ENCODE measurements at places on chromosomes 1 and 21.

- no peak for DNase-seq
Measured at GRCh38 chr1:87170157-87170556, 158.5 kb upstream of the LMO4 start.

DNA sequence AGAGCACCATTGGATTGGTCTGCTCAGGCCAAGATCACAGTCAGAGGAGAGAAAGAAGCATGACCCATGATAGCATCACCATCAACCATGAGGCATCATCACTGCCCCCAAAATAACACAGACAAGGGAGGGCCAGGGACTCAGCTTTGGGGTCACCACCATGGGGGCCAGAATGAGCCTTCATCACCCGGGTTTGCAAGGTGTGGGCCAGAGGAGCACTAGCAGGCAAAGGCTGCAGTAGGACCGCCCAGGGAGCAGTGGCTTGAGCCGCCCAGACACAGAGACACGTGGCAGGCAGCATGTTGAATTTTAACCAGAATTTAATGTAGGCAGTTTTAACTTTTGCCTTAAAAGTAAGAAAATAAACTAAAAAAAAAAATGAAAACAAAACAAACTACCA is 53.7 kb upstream of the TMPRSS2 start:
- DNase-seq, result no peak

GRCh38 chr1:1298861-1299685 is 8.7 kb downstream of the ACAP3 start:
- DNase-seq, result peak; percentile 60

DNA sequence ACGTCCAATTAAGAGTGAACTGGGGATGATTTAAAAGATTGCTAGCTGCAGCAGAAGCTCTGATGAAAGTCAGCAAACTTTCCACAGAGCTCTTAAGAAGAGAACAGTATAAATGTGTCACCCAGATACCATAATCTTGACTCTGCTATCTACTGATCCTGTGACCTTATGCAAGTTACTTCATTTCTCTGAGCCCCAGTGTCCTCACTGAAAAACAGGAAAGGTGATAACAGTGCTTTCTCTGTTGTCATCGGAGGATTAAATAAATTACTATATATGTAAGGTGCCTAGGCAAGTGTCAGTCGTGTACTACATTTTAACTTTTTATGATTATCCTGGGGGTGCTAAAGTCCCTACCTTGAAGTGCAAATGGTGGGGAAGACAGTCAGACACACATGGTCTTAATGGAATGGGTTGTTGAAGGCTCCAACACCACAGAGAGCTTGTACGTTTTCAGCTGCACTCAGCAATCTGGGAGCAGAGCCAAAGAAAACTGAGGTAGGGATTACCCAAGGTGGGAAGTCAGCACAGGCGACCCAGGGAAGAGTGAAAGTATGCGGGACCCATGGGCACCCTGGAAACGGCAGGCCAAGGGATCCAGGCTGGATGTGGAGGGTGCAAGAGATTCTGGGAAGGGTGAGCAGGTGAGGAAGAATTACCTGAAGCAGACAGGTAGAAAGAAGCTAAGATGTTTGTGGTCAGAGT is 82.8 kb downstream of the DTL start:
- DNase-seq, result no peak

DNA sequence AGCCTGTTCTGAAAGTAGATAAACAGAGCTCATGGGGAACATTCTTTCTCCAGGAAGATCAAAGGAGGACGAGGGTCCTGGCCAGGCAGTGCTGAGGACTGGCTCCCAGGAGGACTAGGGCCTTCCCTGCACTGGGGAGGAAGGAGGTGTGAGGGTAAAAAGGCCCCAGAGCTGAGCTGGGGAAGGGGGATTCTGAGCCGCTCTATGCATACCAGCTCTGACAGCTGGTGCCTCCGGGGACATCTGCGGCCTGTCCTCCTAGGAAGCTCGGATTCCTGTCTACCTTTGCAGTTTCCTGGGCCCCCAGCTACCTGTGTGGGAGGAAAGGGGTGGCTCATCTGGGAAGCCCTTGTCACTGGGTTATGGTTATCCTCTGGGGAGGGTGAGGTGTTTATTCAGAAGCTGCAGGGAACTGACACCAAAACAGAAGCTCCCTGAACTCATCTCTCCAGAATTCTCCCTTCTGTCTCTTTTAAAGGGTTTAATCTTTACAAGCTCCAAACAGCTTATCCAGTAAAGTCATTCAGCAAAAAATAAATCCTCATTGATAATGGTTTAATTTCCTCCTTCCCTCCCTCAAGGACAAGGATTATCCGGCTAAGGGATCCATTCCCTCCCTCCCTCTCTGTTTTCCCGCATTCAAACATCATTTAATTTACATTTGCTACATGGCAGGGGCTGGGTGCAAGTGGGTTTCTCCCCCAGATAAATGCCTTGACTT is 31.0 kb downstream of the NENF start:
- DNase-seq, result no peak

GRCh38 chr1:61184040-61184713 is 101.8 kb downstream of the NFIA start:
- peak; percentile 90 for DNase-seq

DNA sequence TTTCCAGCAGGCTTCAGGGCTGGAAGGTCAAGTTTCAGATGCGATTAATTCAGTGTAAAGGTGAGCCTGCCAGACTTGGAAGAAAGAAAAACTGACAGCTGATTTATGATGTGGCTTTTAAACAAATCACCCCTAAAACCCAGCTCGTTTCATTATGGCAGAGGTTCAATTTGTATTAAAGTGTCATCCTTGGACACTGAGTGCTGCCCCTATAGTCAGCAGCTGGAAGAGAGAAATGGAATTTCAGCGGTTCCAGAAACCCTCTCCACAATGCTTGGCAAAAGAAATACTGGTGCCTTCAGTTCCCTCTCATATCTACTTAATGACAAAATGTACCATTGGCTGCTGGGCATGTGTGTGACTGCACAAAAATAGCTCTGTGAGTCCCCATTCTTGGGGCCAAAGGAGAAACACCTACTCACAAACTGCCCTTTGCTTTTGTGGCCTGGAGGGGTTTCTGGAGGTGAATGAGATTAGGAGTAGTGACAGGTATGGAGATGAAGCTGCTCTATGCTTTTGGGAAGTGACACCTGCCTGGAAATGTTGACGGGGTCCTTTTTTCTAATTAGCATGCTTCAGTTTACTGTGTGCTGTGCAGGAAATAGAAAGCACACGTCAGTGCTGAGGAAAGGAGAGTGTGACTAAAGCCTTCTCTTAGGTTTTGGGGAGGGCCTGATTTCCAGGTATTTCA is 95.1 kb upstream of the TSPAN2 start:
- no peak for DNase-seq

- DNase-seq, result peak; percentile 44
Measured at GRCh38 chr1:21659099-21659923, 9.8 kb downstream of the RAP1GAP start.

GRCh38 chr1:22107126-22107525 is 35.8 kb downstream of the WNT4 start:
- no peak for DNase-seq

- no peak for DNase-seq
Measured at GRCh38 chr1:31300193-31300592, 3.4 kb downstream of the ZCCHC17 start.

DNA sequence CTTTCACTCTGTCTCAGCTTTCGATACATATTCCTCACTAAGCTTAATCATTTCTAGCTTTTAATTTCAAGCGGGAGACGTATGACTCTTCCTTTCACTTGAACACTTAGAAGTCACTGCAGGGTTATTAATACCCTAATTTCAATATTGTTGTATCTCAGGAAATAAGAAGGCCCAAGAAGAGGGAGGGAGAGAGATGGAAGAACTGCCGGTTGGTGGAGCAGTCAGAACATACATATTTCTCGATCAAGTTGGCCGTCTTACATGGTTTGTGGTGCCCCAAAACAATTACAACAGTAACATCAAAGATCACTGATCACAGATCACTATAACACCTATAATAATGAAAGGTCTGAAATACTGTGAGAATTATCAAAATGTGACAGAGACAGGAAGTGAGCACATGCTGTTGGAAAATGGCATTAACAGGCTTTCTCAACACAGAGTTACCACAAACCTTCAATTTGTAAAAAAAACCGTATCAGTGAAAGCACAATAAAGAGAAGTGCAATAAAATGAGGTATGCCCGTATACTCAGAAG is 145.4 kb upstream of the HP1BP3 start:
- DNase-seq, result no peak

DNA sequence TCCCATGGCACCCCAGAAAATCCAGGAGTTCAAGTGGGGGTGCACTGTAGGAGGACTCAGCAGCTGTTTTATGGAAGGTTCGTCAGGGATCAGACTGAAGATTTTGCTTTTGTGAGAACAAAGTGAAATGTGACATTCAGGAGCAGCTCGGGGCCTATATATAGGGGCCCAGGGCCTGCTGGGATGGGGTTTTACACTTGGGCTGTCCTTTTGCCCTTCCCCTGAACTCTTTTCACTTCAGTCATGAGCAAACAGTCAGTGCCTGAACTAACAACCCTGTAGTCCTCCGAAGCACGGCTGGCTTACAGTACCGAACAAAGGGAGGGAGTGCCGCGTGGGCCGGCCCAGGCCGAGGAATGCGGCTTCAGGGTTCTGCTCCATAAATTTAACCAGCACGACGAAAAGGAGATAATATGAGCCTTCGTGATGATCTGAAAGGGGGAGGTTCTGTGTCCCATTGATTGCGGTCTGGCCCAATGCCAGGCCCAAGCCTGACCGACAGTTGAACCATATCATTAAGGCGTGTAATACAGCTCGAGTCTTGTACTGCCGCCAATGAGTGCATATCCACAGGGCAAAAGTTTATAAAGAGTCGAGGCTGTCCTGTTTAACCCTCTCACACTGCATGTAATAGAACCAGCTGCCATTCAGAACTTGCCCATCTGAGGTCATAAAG is 139.9 kb downstream of the DHRS3 start:
- DNase-seq, result peak; percentile 32

DNA sequence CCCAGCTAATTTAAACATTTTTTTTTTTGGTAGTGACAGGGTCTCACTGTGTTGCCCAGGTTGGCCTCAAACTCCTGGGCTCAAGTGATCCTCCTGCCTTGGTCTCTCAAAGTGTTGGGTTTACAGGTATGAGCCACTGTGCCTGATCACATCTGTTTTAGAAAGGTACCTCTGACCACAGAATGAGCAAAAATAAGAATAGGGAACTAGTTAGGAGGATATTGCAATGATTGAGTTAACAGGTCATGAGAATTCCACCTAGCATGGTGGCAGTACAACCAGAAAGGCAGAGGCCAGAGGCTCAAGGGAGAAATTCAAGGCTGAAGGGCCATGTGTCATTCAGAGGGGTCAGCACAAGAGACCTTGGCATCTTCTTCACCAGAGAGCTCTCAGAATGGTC is 49.6 kb downstream of the ELAPOR1 start:
- no peak for DNase-seq

- no peak for DNase-seq
Measured at GRCh38 chr1:91744953-91745639, 140.9 kb downstream of the TGFBR3 start.

DNA sequence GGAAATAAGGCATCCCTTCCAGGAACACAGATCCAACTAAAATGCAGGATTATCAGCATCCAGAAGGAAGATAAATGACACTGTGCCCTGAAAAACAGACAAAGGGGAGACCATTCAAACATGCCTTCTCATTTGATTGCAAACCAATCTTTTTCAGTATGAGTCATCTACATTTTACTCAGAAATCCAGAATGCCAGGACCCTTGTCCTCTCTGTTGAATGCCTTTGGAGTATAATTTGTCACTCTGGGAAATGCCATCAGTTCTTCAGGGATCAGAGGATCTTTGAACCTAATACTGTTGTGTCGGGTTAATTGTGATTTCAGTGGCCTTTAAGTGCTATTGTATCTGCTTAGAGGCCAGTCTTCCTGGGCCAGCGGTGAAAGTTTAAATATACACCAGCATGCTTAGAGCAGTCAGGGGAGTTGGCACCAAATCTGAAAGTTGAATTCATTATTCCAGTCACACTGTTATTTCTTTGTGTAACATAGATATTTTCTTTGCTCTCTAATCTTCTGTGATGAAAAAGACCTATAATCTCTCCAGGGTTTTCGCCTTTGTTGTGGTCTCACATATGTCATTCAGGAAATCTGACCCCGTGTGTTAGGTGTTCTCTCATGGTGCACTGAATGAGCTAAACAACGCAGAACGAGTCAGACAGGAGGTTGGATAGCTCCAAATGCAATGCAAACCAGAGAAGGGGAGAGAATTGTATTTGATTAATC is 364.8 kb upstream of the SGIP1 start:
- peak; percentile 37 for DNase-seq

DNA sequence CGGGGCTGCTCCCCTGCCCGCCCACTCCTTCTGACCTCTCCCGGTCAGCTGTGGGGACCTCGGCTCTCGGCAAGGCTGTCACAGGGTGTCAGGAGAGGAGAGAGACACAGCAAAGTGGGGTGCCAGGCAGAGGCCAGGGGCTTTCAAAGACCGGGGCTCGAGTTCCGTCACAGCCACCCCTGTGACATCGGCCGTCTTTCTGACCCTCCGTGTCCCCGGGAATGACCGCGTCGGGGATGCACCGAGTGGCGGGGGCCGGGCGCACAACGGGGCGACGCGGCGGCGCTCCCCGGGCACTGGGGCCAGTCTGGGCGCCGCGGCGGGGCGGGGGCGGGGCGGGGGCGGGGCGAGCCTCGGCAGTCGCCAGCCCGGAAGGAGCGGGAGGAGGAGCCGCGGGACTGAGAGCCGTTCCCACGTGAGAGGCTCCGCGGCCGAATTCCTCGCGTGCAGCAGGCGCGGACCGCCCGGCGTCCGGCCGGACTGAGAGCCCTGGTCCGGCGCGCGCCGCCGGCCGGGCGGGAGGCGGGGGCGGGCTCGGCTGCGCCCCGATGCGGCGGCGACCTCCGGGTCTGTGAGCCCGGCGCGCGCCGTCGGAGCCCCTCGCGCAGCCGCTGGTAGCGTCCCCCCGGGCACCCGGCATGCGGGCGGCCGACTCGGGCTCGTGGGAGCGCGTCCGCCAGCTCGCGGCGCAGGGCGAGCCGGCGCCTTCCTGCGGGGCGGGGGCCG is 229.7 kb upstream of the TMEM51 start:
- DNase-seq, result no peak

GRCh38 chr1:12678350-12678749 is 34.5 kb downstream of the AADACL4 start:
- DNase-seq, result no peak

GRCh38 chr1:82788660-82789059 is 987.9 kb downstream of the ADGRL2 start:
- DNase-seq, result no peak

DNA sequence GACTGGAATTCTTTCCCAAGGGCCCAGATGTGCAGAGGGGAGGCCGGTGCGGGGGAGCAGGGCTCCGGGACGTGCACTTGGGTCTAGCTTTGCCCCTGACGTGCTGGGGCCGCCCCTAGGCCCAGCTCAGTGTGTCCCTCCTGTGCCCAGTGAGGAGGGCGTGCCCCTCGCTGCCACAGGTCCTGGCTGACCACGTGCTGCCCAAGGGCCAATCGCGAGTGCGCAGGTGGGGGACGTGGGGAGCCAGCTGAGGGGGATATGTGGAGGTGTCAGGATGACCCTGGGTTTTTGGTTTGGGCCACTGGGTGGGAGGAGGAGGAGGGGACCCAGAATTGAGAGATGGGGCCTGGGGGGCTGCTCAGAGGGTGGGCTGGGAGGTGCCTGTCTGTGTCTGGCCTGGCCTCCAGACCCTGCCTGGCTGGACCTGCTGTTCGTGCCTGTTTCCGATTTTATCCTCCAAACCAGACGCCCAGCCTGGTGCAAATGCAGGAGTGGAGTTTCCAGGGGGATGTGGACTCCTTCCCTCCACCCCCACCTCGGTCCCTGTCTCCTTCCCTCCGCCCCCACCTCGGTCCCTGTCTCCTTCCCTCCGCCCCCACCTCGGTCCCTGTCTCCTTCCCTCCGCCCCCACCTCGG is 6.1 kb upstream of the RNF223 start:
- peak; percentile 12 for DNase-seq
